BE2C (cell line): ENCODE measurements at places on chromosomes 3 and 15.

DNA sequence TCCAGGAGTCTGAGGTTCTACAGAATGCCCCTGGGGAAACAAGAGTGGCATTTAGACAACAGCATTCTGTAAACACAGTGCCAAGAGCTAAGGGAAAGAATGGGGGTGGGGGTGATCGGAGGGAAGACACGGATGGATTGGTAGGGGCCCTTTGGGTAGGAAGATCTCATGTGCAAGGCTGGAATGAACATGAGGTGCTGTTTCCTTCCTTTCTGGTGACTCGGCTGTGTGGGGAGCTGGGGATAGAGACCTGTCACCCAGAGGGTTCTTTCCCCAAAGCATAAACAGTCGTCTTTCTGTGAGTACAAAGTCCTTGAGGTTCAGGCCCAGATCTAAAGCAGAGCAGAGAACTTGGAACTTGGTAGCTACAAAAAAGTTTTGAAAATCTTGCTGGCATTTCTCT lies 11.7 kb downstream of the TPM1 start:
- DNase-seq, result no peak

DNA sequence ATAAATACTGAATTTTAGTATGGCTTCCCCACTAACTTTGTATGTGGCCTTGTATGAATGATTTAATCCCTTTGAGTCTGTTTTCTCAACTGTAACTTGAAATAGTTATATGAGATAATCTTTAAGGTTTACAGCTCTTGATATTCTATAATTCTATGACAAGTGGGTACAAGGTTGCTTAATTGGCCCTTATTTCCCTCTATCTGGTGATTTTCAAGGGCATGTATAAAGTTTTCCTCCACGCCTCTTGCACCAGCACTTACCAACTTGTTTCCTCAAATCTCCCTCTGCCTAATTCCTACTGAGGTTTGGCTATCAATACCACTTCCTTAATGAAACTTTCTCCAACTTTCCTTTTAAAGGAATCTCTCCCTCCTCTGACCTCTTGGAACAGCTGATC lies 112.9 kb downstream of the ISL2 start:
- no peak for DNase-seq

DNA sequence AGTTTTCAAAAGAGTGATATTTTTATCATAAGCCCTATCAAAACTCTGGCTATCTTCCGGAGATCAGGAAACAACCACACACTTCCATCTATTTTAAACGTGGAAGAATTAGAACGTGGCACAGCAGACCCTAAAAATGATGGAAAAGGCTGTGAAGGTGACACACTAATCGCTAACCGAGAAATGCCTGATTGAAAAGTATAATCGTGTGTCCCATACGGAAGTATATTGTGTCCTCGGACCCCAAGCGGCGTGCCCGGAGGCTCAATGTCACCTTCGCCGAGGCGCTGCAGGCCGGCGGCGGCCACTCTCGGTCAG lies 642 bp downstream of the COX5A start:
- DNase-seq, result no peak

GRCh38 chr3:130835483-130835882 lies 58.4 kb upstream of the ATP2C1 start:
- DNase-seq, result no peak

DNA sequence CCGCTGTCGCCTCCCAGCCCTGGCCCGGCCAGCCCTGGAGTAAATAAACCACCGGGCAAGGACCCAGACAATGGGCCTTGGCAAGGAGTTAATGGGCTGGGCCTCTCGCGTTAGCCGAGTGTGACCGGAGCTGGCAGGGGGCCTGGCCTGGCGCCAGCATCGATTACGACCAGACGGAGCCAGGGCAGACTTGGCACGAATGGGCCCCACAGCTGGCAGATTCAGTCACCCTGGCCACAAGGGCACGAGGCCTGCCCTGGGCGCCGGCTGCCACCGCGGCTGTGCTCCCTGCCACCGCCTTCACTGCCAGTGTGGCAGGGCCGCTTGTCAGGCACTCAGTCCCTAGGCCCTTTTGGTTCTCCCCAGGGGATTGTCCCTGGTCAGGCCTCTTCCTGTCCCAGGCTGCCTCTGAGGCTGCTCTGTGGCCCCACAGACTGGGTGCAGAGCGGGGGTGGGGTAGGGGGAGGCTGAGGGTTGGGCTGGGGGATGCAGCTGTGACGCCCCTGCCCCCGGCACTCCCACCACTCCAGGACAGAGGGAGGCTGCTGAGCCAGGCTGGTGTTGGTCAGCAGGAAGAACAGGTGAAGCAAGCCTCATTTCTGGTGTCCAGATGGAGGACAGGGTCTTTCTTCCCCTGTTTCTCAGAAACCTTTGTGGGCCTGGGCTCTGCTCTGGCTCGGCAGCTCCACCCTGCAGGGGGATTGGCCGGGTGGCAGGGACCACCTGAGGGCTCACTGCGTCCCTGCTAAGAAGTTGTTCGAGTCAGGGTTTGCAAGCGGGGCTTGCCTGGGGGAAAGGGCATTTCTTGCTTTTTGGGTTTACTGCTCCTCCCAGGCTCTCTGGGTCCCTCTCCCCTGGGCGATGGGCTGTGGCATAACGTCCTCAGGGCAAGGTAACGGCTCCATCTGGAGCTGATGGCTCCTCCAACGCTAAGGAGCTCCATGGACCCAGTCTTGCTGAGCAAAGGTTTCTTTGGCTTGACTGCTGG lies 30.5 kb upstream of the SRP14 start:
- peak; percentile 93 for DNase-seq
